NCI-H187 treated with DMSO at 0.1 percent for 48 hours (cell line): ENCODE measurements at places on chromosomes 7 and 10.

DNA sequence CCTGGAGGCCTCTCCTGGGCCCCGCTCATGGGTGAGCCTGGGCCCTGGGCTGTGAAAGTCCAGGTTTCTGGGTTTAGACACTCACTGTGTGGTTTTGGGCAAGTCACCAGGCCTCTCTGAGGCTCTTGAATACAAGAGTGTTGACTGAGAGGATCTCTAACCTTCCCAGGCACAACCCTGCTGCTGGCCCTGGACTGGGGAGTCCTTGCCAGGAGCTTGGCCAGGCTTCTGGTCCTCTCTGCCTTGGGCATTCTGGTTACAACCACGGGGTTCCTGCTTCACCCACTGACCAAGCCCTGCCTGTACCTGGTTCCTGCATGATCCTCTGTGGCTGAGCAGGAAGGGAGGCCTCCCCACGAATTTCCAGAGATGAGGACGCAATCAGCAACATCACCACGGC, 63.6 kb upstream of the COL13A1 start:
- no peak for DNase-seq

GRCh38 chr10:90741926-90742565, 115.8 kb downstream of the HTR7 start:
- no peak for DNase-seq

GRCh38 chr10:35216303-35216905, 89.8 kb downstream of the CREM start:
- DNase-seq, result no peak

GRCh38 chr7:20798081-20798693, 11.5 kb upstream of the SP8 start:
- no peak for DNase-seq

GRCh38 chr10:63464402-63465292, 1.1 kb downstream of the JMJD1C start:
- no peak for DNase-seq
